Thoracic aorta (tissue), 2 donors: ENCODE measurements at places on chromosomes 2 and 18.

- DNase-seq = no peak
- H3K27me3 ChIP-seq = no peaks in the 10 kb centered on the region
- H3K4me1 ChIP-seq = no peaks in the 10 kb centered on the region
Observed at GRCh38 chr2:228938629-228939028, 332.5 kb downstream of the PID1 start.

- no peak for DNase-seq
- H3K36me3 ChIP-seq = peaks cover 4% of the 10 kb centered on the region
- H3K4me3 ChIP-seq = peak overlapping the region; percentile 96
- H3K27ac ChIP-seq = peak overlapping the region; percentile 99
- no peaks in the 10 kb centered on the region for H3K27me3 ChIP-seq
Observed at GRCh38 chr2:229920011-229920641, 1.7 kb downstream of the TRIP12 start.

DNA sequence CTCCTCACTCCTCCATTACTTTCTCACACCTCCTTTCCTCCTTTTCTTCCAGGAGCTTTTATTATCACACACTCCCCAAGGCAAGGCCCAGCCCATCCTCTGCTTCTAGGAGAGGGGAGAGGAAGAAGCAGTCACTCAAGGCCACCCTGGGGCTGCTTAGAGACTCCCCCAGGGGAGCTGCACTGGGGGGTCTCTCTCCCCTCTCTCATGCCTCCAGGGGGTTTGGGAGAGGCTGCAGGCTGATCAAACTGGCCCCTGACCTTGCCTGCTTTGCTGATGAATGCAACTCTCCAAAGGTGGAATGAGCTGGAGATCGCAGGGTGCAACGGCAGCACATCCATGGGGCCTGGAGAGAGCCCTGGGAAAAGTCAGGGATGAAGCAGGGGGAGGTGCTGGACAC is 216.9 kb downstream of the CELF4 start:
- no peaks in the 10 kb centered on the region for H3K27me3 ChIP-seq
- no peaks in the 10 kb centered on the region for H3K36me3 ChIP-seq
- no peak for DNase-seq
- no peak overlapping the region for H3K27ac ChIP-seq
- no peak overlapping the region for H3K4me3 ChIP-seq

- no peak overlapping the region for H3K27ac ChIP-seq
- H3K4me1 ChIP-seq = peaks cover 7% of the 10 kb centered on the region
- DNase-seq = no peak
Observed at GRCh38 chr2:63741884-63742579, 99.7 kb upstream of the UGP2 start.

GRCh38 chr2:56713161-56713676 is 529.4 kb downstream of the CCDC85A start:
- no peaks in the 10 kb centered on the region for H3K27me3 ChIP-seq
- H3K27ac ChIP-seq = no peak overlapping the region
- H3K36me3 ChIP-seq = no peaks in the 10 kb centered on the region

DNA sequence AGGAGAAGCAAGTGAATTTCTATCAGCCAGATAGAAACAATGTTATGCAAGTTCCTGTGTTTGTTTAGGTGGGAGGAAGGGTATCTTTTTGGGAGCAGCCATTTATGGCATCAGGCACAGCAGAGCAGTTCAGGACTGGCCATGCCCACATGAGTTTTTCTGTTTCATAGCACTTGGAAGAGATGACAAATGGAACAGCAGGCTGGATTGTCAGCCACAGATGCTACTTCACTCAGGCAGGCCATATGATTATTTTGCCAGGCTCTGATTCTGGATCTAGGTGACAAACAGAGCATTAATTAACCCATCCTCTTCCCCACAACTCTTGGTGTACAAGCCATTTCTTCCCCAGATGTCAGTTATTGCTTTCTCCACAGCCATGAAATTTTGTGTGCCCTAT is 63.8 kb downstream of the GALNT13 start:
- H3K36me3 ChIP-seq = no peaks in the 10 kb centered on the region
- DNase-seq = no peak
- H3K27ac ChIP-seq = no peak overlapping the region
- no peak overlapping the region for H3K4me3 ChIP-seq
- H3K27me3 ChIP-seq = no peaks in the 10 kb centered on the region
